ENCODE measurements at places on chromosomes 5 and 9. TPM values are rescaled to one million over a fixed set of nuclear protein-coding genes. Genes with fewer than 3 reads are reported as not detected.

SPINK14 gene
- not detected for polyA plus RNA-seq

DNA sequence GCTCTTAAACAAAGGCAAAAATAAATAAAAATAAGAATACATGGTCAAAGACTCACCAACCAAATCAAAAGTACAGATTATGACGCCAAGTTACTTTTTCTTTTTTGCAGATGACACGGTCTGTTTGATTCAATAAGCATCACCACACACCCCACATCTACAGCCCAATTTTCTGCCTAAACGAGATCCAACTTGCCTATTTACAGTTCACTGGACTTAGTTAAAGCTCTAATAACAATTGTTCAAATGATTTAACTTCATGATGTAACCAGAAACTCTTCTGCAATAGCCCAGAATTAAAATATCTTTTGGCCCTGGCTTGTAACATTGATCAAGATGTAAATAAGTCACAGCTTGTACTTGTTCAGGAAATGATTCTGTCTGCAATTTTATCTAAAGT lies 590.3 kb upstream of the C9orf72 start:
- DNase-seq, result no peak

DNA sequence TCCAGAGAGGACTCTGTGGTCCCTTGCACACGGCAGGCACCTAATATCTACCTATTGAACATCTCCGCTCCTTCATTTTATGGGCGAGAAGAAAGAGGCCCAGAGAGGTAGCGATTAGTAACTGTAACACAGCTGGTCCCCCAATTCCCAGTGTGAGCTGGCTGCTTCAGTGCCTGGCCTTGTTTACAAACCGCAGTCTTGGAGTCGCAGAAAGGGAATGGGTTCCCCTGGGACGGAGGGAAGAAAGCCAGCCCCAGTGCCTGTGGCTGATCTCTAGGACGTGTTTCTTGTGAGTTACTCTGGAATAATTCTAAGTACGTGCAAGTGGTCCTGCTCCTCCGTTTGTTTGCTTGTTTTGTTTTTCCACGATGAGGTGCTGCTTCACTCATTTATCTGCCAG lies 52.0 kb downstream of the CFAP77 start:
- DNase-seq, result no peak

GRCh38 chr9:3743901-3744413 lies 218.2 kb upstream of the RFX3 start:
- DNase-seq, result no peak

GRCh38 chr9:131776473-131776872 lies 36.6 kb upstream of the RAPGEF1 start:
- DNase-seq, result no peak

DNA sequence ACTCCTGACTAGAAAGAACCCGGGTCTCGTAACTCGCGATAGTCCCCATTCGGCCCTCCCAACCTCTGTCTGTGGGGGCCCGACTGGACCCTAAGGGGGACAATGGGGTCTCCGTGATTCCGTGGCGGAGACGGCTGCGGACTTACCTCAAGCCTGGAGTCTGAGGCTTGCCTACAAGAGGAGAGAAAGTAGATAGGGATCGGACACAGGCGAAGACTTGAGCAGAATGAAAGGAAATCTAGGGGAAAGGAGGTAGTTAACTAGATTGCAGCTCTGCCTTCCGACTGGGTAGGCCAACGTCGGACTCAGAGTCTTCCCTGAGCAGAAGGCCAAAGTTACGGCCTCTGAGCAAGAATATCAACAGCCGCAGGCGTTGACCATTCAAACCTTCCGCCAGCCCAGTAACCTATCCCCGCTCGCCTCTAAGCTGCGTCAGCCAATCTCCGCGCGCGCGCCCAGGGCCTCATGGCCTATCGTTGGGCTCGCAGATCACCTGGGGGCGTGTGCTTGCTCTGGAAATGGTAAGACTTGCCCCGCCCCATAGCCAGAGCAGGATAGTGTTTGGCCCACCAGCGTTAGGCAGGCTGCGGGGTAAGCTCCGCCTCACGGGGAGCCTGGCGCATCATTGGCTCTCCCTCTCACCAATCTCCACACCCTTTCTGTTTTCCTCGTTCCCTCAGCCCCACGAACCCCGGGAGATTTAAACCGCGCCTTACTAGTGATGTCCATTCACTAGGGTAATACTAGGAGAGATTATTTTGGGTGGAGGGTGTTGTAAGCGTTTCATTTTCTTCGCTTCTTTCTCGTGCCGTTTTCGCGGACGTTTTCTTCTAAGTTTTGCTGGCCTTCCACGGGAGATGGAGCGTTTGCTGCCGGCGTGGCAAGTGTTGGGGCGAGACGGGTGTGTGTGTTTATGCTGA lies at the start of gene CDC25C:
TSS of gene CDC25C (minus strand) at position 356 of the 920 bp plus-strand sequence. CDS start 624 bp downstream, outside the sequence.
- DNase-seq, result peak; percentile 99

All from A549 (cell line).